Purkinje cell (primary cell): ENCODE measurements at places on chromosomes 7 and 10. TPM values are rescaled to one million over a fixed set of nuclear protein-coding genes. Genes with fewer than 3 reads are reported as not detected.

The TSPAN33 gene
- 0.92 and 3.7 TPM in 2 replicates for polyA plus RNA-seq

The TCAF2 gene
- polyA plus RNA-seq = 0.31 and 0.32 TPM in 2 replicates

The MDFIC gene
- 10.3 and 13.4 TPM in 2 replicates for polyA plus RNA-seq

The CYP26A1 gene
- polyA plus RNA-seq = 0.73 and 3.0 TPM in 2 replicates

The ADGRA1 gene
- 5.6 TPM in 1 of 2 replicates, not detected in the other for polyA plus RNA-seq

The JCAD gene
- 4.5 and 11.6 TPM in 2 replicates for polyA plus RNA-seq

The DNMBP gene
- polyA plus RNA-seq = 1.9 and 3.4 TPM in 2 replicates

The HGF gene
- 0.22 and 1.0 TPM in 2 replicates for polyA plus RNA-seq

The NXPH1 gene
- polyA plus RNA-seq = 4.6 TPM in 1 of 2 replicates, not detected in the other

The PAX4 gene
- polyA plus RNA-seq = not detected in 2 replicates

The TSPAN14 gene
- 22.3 and 30.3 TPM in 2 replicates for polyA plus RNA-seq

The SEMA3E gene
- 12.5 and 19.8 TPM in 2 replicates for polyA plus RNA-seq

The SKIDA1 gene
- 0.07 and 1.9 TPM in 2 replicates for polyA plus RNA-seq

The PAPOLB gene
- polyA plus RNA-seq = 0.13 TPM in 1 of 2 replicates, not detected in the other

The PRLHR gene
- not detected in 2 replicates for polyA plus RNA-seq

The SMKR1 gene
- polyA plus RNA-seq = 4.8 and 5.9 TPM in 2 replicates

The TUBB8 gene
- not detected in 2 replicates for polyA plus RNA-seq

The ZNF277 gene
- polyA plus RNA-seq = 19.8 and 23.3 TPM in 2 replicates

The PILRA gene
- 5.6 and 8.2 TPM in 2 replicates for polyA plus RNA-seq

The CEP55 gene
- polyA plus RNA-seq = not detected in 2 replicates

The TIMM23 gene
- polyA plus RNA-seq = 215 and 219 TPM in 2 replicates
